ENCODE measurements at places on chromosomes 1 and 21.

GRCh38 chr1:84632137-84632536 is 57.9 kb upstream of the CTBS start:
- DNase-seq: no peak

DNA sequence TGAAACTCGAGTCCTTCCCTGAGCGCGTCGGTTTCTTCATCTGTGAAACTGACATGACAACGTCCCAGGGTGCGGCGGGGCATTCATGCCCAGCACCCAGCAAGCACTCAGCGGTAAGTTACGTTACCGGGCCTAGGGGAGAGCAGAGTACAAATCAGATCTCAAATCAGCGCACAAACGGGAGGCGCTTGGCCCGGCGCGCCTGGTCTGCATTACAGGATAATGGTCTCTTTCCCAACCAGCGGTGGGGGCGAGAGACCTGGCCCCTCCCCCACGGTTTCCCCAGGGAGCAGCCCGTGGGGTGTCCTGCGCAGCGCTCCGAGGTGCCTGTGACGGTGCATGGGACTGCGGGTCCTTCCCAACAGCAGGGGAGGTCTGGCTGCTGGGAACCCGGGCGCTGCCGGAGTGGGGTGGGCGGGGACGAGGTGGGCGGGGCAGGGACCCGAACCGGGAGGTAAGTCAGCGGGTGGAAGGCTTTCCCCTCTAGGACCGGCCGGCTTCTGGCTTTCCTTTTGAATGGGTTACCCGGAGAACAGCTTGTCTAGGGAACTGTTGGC is 1.0 kb downstream of the TMEM51 start:
- DNase-seq: no peak

- no peak for DNase-seq
Measured at GRCh38 chr1:168598892-168599291, 22.5 kb downstream of the XCL1 start.

DNA sequence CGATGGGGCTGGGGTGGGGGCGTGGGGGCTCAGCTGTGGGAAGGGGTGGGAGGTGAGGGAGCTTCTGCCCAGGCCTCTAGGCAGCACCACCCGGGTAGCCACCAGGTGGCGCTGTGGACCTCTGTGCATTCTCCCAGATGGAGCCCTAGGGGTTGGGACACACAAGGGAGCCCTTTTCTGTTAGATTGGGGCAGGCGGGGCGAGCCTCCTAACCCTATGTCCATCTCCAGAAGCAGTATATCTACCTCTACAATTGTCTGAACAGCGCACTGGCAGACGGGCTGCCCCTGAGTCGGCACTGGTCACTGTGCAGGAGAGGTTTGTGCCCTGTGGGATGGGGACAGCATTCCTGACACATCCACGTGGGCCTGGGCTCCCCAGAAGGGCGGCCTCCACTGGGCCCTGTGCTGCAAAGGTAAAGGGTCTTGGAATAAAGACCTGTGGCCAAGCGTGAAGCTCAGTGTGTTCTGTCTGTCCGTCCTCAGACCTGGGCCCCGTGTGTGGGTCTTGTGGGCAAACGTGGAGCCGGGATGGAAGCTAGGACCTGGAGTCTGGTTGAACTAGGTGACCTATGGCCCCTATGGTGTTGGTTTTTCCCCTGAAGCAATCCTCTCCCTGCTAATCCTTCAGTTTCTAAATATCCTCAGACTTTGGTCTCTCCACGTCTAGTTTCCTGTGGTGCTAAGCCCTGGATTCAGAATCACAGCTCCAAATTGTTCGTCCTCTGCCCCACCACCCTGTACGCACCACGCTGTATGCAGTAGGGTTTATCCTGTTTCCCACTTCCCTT is 4.4 kb upstream of the LGR6 start:
- no peak for DNase-seq

GRCh38 chr1:91712981-91713841 is 172.7 kb downstream of the TGFBR3 start:
- DNase-seq: no peak

DNA sequence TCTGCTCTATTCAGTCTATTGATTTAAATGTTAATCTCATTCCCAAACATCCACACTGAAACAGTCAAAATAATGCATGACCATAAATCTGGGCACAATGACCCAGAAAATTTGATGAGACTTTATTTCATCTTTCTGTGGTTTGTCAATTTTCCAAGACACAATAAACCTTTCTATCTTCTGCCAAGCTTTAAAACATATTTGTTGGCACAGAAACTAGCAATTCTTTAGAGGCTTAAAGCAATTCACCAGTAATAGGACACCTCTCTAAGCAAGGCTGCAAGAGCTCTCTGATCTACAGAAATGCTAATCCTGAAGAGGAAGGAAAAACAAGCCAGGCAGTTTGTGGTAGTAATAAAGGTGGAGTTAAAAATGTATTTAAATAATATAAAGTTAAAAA is 113.7 kb downstream of the FCRL5 start:
- no peak for DNase-seq

DNA sequence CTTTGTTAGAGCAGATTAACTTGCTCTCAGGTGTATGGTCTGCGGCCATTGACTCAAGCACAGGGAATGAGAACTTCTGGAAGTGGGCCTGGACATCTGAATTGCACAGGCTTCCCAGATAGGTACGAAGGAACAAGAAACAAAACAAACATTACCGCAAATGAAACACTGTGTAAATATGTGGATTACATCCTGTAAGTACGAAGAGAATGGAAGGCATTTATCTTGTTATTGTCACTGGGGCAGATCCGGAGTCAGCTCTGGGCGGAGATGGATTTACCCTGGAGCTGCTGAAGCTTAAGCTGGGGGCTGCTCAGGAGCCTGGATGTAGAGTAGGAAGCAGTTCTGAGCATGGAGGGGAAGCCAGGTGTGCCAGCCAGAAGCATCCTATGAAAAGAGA is 6.8 kb downstream of the HES2 start:
- DNase-seq: no peak

DNA sequence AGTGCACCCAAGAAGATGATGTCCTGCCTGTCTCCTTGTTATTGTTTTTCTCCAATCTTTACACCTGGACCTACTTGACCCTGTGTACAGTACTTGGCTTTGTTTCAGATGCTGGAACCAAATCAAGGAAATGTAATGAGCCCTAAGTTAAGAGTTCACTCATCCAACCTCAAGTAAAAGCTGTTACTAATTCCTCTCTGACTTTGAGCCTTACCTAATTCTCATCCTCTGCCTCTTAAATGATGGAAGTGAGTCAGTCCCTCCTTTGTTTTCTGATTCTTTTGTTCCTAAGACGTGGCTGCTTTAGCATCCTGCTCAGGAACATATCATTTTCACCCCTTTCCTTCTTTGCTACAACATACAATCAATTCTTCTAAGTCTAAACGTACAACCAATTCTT is 15.3 kb upstream of the PLA2G4A start:
- DNase-seq: no peak

DNA sequence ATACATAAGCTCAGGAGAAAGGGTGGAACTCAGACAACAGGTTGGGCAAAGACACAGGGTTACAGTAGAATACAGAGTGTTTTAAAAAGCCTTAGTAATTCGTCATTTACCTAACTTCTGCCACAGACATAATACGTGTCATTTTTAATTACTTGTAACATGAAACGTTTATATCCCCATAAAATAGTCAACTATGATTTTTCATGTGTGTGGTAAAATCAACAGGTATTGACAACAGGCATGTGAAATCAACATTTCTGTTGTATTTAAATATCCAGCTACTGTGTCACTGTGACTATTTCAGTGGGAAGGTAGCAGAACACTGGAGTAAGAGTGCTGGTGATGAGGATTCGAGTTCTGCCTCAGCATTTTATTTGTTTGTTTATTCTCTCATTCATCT is 5.7 kb downstream of the FAM163A start:
- no peak for DNase-seq

- DNase-seq: no peak
Measured at GRCh38 chr1:56631901-56632300, 13.2 kb upstream of the PRKAA2 start.

- no peak for DNase-seq
Measured at GRCh38 chr1:23441446-23442148, 17.0 kb upstream of the TCEA3 start.

GRCh38 chr1:43577655-43578542 is 47.2 kb downstream of the PTPRF start:
- no peak for DNase-seq

- DNase-seq: no peak
Measured at GRCh38 chr1:37850352-37850955, 8.9 kb downstream of the MTF1 start.

DNA sequence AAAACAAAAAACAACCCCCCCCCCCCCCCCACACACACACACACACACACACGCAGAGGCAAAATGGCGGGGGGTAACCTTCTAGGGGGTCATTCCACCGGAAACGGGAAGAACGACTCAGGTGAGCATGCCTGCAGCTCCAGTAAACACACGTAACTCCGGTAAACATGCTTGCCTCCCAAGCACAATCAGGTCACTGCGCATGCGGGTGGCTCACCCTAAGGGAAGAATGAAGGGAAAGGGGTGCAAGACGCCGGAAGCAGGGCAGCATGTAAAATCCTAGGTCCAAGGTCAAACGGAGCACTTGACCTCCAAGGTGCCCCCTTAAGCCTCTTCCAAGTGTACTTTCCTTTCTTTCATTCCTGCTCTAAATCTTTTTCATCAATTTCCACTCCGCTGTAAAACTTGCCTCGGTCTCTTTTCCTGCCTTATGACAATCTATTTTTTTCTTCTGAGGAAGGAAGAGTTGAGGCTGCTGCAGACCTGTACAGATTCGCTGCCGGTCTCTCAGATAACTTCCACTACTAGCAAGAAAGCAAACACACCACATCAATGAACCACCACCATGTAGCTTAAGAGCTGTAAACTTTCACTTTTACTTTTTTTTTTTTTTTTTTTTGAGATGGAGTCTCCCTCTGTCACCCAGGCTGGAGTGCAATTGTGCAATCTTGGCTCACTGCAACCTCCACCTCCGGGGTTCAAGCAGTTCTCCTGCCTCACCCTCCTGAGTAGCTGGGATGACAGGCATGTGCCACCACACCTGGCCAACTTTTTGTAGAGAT is 21.0 kb upstream of the CBR3 start:
- no peak for DNase-seq

- DNase-seq: no peak
Measured at GRCh38 chr1:95790136-95790535, 556.1 kb downstream of the RWDD3 start.

DNA sequence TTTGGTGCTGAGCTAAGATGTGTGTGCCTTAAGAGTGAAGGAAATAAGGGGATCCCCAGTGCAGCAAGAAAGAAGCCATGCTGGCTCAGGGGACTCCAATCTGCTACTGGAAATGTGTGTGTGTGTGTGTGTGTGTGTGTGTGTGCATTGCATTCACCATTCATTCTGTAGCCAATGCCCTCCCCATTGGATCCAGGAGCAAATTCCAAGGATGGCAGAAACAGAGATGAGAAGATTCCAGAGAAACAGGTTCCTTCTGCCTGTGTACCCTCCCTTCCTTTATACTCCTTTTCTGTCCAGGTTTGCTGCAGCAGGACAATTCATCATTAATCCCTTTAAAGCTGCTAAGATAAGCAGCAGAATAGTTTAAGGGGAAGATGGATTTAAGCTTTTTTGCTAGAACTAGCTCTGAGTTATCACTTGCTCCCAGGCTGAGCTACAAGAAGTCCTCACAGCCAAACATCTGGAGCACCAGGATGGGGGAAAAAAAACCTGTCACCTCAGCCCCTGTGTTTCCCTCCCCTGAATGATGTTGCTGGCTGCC is 3.2 kb downstream of the SLC6A17 start:
- no peak for DNase-seq

GRCh38 chr21:25396135-25396711 is 211.1 kb downstream of the MRPL39 start:
- DNase-seq: no peak

DNA sequence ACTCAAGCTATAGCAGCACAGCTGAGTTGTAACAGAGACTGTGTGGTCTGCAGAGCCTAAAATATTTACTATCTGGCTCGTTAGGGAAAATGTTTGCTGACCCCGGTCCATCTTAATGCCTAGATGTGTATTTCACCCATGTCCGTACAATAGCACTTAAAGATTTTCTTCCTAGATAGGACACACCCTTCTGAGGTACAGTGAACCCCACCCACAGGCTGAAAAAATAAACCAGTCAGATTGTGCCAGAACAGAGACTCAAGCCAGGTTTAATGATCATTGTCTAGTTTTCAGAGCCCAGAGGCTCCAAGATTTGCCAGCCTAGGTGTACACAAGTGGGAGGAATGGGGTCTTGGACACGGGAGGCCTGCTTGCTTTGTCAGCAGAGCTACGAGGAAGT is 5.6 kb downstream of the AMIGO1 start:
- DNase-seq: no peak

GRCh38 chr1:23383577-23384311 is 14.1 kb upstream of the ZNF436 start:
- no peak for DNase-seq

DNA sequence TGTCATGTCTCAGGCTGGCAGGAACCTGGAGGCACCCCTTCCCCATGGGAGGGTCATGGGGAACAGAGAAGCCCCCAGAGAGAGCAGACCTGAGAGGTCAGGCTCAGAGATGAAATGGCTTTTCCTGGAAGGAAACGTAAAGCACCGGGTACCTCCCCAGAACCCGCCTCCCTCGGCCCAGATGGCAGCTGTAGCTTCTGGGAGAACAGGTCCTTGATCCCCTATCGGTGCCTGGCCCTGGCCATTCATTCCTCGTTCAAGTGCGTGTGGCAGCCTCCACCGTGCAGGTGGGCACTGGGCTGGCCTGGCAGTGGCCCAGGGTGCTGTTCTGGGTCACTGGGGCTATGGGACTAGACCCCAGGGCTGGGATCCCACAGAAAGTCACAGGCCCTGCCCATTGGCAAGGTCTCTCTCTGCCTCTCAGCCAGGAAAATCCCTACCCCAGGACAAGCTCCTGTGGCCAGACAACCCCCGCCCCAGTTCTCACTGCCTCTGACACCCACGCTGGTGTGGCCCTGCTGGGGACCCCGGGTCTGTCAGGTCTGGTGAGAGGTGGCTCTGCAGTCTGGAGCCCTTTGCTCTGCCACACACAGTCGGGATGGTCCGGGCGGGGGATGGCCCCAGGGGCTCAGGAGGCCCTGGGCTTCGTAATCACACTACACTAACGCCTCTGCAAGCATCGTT is 183.2 kb upstream of the VAMP3 start:
- DNase-seq: no peak

DNA sequence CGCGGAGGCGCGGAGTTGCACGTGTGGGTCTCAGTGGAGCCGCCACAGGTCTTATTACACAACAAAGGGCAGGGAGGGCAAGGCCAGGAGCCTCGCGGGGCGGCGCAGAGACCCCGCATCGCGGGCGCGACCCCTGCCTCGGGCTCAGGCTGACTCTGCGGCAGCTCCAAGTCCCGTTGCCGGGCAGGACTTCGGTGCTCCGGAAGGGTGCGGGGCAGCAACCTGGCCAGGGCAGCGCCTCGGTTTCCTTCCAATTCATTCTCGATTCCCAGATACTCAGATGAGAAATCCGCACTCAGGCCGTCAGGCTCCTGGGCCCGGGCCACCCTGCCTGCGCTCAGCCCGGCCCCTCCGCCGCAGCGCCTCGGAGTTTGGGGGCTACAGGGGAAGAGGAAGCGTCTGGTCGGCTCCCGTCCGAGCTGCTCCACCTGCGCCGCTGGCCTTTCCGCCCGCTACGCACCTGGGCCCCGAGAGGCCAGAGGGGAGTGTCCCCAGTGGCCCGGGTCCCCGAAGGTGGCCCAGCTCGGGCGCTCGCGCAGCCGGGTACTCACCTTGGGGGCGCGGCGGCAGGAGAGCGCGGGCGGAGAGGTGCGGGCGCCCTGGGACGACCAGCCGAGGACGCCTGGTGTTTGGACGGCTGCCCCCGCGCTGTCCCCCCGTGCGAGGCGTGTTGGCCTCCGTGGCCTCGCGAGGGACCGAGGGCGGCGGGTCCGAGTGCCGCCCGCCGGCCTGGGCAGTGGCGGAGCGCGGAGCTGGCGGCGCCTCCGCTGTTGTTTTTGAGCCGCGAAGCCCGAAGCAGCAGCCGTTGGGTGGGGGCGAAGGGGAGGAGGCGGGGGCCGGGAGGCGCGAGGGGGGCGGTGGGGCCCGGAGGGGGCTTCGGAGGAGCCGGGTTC is 1.1 kb upstream of the PRDM16 start:
- no peak for DNase-seq
